Right cardiac atrium (tissue), 5 donors: ENCODE measurements at places on chromosomes 7 and 10. TPM values are rescaled to one million over a fixed set of nuclear protein-coding genes. Genes with fewer than 3 reads are reported as not detected.

Gene PPP1R17
- not detected for polyA plus RNA-seq

DNA sequence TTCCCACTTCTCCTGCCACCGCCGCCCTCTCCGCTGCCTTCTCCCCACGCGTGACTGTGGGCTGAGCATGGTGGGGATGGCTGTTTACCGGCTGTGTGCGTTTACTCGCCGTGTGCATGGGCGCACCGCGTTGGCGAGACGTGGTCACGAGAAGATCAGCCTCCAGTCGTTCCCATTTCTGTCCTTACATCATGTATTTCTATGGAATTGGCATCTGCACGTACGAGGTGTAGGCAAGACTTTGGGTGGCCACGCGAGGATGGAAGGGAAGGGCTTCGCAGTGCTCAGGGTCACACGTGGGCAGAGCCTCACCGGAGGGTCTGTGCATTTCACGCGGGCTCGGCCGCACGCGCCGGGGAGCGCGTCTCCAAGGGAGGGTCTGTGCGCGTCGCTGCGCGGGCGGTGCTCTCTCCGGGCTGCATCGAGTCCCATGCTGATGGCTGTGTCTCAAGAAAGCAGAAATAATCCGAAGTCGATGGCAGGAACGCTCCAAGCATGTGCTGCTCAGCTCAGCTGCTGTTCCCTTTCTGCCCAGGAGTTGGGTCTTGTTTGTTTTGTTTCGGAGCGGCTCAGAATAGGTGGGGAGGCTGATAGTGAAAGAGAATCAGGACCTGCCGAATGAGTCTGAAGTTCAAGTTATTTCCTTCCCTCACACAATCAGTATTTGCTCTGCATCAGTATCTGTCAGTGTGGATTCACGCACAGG is 973 bp downstream of the CAMK1D start:
- peak; percentile 73 for DNase-seq

Gene PRR15
- polyA plus RNA-seq: 0.79 TPM

DNA sequence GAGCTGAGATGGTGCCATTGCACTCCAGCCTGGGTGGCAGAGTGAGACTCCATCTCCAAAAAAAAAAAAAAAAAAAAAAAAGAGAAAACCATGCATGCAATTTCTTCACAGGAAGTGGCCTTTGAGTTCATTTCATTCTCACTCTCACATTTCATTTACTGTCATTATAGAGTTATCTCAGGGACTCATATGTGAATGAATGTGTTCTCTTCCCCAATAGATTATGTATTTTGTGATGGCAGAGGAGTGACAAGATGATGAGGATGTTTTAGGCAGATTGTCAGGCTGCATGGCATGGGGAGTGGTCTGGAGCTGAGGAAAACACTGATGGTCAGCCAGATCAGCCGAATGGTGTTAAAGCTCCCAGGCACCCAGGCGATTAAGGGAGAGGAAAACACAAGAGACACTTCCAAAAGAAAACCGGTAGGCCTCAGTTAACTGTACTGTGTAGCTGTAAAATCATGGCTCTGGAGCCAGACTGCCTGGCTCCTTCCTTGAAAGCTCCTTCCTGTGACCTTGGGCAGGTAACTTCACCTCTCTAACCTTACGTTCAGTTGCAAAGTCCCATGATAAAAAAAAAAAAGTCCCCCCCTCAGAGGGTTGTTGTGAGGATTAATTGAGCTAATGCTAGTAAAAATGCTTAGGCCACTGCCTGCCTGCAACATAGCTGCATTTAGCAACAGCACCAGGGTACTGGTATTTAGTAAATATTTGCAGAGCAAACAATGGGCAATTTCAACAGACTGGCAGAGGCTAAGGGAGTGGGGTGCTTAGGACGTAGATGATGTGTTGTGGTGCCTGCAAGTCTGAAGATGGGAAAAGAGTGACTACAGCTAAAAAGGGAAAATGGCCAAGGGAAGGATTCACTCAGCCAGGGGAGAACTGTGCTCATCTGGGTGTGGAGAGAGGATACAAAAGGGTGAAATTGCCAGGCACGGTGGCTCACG is 6.9 kb downstream of the FRAT2 start:
- DNase-seq: no peak

DNA sequence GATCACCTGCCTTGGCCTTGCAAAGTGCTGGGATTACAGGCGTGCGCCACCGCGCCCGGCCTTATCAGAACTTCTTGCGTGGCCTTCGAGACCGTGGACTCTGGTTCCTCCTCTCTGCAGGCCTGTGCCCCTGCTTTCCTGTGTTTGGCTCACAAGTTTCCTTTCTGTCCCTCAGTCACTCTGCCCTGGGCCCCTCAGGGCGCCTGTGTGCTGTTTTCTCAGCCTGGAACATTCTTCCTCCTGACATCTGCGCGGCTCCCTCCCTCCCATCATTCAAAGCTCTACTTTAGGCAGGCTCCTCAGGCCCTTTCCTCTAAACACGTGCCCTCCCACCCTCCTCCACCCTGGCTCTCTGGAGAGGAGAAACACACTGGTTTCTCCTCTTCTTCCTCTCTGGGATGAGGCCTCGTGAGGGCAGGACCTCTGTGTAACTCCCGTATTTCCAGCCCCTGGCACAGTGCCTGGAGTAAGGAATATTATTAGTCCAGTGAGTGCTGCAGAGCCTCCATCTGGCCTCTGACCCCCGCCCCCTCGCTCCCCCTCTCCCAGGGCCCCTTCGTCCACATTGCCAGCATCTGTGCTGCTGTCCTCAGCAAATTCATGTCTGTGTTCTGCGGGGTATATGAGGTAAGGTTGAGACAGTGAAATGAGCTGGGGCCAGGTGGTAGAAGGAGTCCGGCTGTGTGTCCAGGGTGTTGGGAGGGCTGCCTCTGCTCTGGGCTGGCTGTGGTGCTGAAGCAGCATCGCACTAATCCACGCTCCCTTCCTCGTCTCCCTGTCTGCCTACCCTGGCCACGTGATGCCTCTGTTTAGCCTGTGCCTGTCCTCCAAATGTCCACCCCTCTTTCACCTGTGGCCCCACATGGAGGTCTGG is 7.1 kb downstream of the CLCN1 start:
- DNase-seq: no peak

DNA sequence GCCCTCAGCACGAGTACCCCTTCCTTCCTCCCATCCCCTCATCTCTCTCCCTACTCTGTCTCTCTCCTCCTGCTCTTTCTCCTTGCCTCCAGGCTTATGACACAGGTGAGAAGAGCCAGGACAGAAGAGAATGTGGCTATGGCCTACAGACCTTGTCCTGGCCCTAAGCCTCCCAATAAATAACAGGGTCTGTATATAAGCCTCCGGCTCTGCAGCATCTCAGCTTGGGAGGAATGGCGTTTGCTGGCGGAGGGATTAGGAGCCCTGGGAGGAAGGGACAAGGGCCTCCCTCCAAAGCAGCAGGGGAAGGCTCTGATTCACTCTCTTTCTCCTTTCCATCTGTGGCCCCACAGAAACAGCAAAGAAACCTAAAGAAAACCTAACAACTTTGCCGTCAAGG is 45.8 kb downstream of the COL13A1 start:
- DNase-seq: no peak

DNA sequence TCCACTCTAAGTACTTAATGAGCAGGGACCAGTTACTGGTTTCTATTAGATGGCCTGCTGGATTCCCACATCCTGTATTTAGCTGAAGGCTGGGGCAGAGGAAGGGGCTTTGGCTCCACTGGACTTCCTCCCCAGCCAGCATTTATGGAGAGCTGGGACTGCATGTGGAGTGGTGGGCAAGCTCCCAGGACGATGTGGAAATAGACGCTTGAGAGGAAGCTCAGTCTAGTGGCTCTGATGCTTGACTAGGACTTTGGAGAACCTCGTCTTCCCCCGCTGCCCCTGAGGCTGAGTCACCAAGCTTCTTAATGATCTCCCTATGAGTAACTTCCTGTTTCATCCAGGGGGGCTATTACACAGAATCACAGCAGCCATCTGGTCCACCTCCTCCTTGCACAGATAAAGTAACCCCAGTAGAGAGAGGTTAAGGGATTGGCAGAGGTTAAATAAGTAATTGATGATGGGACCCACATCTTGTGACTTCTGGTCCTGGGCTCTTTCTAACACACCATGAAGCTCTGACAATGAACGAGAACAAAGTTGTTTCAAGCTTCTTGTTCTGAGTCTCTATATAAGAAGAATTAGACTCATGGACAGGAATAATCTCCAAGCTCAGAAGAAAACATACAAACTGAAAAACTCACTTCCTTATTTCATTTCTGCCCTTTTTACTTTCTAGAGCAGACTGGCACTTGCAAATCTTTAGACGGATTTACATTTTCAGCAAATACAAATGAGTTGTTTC is 126.2 kb downstream of the PRPF18 start:
- DNase-seq: peak; percentile 89

Gene CFAP43
- 0.18 TPM for polyA plus RNA-seq

- no peak for DNase-seq
Measured at GRCh38 chr7:124027236-124027635, 5.6 kb downstream of the TMEM229A start.

Gene CPVL
- 3.2 TPM for polyA plus RNA-seq

- DNase-seq: no peak
Measured at GRCh38 chr10:93383562-93383981, 98.6 kb downstream of the MYOF start.

DNA sequence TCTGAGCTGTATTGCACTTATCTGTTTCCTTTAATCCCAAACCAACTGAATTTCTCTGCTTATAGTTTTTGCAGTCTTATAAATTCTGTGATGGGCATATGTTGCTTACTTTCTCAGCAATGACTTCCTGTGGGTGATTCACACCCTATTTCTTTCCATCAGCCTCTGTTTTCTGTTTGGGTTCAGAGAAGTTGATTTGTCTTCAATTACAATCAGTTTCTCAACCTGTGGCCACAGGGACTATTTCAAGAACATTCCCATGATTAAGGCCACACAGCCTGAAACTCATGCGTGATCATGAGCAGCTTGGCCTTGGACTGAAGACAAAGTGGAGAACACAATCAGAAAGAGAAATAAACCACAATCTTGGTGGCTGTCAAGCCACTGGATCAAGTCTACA is 1174.6 kb upstream of the C7orf33 start:
- DNase-seq: no peak

Gene WNT16
- not detected for polyA plus RNA-seq

GRCh38 chr7:93205046-93205445 is 21.2 kb downstream of the HEPACAM2 start:
- DNase-seq: no peak

GRCh38 chr10:131546086-131546810 is 234.7 kb upstream of the TCERG1L start:
- DNase-seq: no peak

Gene BLNK
- polyA plus RNA-seq: 0.59 TPM

Gene KDM7A
- 4.5 TPM for polyA plus RNA-seq

GRCh38 chr10:92142949-92143348 is 147.9 kb downstream of the CPEB3 start:
- no peak for DNase-seq

GRCh38 chr7:43044511-43044910 is 67.9 kb upstream of the HECW1 start:
- no peak for DNase-seq

DNA sequence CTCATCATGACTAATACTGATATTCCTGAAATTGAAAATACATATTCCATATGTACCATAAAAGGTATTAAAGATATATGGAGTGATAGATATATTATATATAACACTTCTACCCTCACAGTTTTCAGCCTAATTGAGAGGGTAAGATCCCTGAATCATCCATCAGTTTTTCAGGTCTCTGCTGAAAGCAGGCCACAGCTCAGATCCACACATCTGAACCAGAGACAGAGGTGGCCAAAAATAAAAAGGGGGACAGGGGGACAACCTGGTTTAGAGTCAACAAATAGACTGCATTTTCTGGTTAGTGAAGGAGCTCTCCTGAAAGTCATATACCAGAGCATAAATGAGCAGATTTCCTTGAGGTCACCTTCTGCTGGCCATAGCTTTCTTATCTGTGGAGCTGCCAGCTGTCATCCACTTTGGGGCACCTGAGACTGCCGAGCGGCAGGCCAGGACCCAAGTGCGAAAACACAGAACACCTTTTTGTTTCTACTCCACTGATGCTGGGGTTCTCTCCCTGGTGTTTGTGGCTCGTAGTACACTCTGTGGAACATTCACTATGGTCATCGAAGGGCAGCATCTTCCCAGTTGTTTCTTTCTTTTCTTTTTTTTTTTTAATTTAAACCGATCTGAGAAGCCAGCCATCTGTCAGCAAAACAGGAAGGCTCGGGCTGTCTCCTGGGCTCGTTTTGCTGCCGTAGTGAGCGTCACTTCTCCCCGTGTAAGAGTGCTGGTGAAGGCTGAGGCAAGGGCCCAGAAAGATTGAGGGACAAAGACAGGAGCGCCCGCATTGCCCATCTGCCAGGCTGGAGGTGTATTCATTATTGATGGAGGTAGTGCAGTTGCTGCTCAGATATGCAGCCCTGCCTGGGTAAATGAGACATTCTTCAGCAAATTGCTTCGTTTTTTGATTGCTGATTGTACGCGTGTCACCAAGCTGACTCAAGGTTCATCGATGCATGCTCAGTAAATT is 13.5 kb downstream of the IKZF1 start:
- DNase-seq: no peak

Gene RPP30
- polyA plus RNA-seq: 40.1 TPM

DNA sequence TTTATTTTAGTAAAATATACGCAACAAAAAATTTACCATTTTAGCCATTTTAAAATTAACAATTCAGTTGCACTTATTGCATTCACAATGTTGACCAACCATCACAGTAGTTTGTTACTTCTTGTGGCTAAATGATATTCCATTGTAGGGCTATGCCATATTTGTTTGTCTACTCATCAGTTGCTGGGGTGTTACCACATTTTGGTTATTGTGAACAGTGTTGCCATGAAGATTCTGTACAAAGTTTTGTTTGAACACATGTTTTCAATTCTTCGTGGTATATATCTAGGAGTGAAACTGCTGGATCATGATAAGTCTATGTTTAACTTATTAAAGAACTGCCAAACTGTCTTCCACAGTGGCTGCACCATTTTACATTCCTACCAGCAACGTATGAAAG is 46.3 kb upstream of the ZNF365 start:
- no peak for DNase-seq

GRCh38 chr7:93374345-93374940 is 142.3 kb downstream of the VPS50 start:
- no peak for DNase-seq

DNA sequence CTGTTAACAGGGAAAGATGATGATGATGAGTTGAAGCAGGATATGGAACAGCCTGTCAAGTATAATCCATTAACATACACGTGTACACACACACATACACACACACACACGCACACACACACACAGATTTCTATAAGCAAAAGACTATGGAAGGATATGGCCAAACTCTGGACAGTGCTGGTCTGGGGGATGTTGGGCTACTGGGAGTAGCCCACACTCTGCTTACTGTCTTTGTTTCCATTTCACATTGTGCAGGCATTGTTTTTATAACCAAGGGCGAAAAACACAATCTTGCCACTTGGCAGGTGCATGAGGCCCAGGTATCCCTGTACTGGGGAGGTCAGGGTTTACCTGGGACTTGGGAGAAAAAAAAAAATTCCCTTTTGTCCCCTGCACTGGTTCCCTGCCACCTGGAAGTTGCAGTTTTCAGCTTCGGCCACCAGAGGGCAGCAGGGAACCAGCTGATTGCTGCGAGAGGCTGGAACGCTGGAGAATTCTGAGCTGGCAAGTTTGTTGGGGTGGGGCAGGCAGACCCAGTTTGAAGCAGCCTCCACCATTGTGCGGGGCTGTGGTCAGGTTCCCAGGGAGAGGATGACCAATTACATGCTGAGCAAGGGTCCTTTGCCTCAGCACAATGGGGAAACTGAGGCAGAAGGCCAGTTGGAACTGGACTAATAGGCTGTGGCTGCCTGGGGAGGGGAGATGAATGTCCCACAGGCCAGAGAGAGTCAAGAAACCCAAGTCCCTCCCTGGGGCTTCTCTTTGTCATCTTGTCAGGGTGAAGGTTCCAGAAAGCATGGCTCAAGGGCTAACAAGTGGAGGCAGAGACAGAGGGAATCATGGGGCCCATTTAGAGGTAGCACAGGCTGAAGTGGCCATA is 27.3 kb downstream of the PPIF start:
- DNase-seq: peak; percentile 92
